Sigmoid colon (tissue), 7 donors: ENCODE measurements at places on chromosomes 5 and 9. TPM values are rescaled to one million over a fixed set of nuclear protein-coding genes. Genes with fewer than 3 reads are reported as not detected.

- peak overlapping the region; percentile 97 for H3K4me3 ChIP-seq
- peaks cover 7% of the 10 kb centered on the region for H3K36me3 ChIP-seq
- no peaks in the 10 kb centered on the region for H3K27me3 ChIP-seq
Measured at GRCh38 chr9:127397646-127398274, 791 bp downstream of the SLC2A8 start.

DNA sequence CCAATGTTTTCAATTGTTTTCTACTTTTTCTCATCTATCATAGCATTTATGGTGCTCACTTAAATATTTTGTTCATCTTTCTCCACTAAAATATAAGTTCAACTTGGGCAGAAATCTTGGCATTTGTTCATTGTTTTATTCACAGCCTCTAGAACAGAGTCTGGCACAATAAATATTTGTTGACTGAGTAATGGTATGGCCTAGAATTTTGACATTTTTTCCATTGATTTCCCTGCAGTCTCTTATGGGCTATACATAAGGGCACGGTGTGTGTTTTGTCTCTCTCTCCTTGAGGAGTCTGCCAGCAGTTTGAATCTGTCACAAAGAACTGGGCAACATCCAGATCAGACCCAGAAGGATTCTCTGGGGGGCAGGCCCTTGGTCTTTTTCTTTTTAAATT lies 379.7 kb downstream of the TMEM38B start:
- H3K4me3 ChIP-seq = no peak overlapping the region
- no peaks in the 10 kb centered on the region for H3K4me1 ChIP-seq
- no peaks in the 10 kb centered on the region for H3K36me3 ChIP-seq
- no peak for DNase-seq
- no peak overlapping the region for H3K27ac ChIP-seq
- no peaks in the 10 kb centered on the region for H3K27me3 ChIP-seq

GRCh38 chr9:32306006-32306405 lies 78.4 kb upstream of the ACO1 start:
- H3K36me3 ChIP-seq = no peaks in the 10 kb centered on the region
- H3K4me3 ChIP-seq = no peak overlapping the region
- DNase-seq = no peak
- H3K4me1 ChIP-seq = no peaks in the 10 kb centered on the region
- H3K27ac ChIP-seq = no peak overlapping the region
- H3K27me3 ChIP-seq = no peaks in the 10 kb centered on the region

DNA sequence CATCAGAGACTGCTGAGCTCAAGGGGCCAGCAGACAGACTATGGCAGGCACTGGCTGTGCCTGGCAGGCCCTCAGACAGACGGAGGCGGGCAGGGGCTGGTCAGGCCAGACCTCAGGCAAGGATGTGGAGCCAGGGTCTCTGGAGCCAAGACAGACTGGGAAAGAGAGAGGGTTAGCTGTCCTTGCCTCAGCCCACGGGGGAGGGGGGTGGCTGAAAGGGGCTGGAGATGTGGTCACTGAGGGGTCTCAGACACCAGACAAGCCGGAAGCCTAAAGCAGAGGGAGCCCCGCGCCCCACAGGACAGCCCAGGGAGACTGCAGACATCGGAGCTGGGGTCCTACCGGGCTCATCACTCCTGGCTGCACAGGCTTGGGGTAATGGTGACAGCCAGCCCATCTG lies 141.2 kb upstream of the FOXD4L5 start:
- H3K36me3 ChIP-seq = no peaks in the 10 kb centered on the region
- H3K27me3 ChIP-seq = no peaks in the 10 kb centered on the region
- no peak overlapping the region for H3K27ac ChIP-seq
- H3K4me1 ChIP-seq = no peaks in the 10 kb centered on the region

- no peak overlapping the region for H3K27ac ChIP-seq
- no peaks in the 10 kb centered on the region for H3K27me3 ChIP-seq
- no peaks in the 10 kb centered on the region for H3K4me1 ChIP-seq
- no peak for DNase-seq
Measured at GRCh38 chr5:114858665-114859437, 310.9 kb downstream of the TRIM36 start.

DNA sequence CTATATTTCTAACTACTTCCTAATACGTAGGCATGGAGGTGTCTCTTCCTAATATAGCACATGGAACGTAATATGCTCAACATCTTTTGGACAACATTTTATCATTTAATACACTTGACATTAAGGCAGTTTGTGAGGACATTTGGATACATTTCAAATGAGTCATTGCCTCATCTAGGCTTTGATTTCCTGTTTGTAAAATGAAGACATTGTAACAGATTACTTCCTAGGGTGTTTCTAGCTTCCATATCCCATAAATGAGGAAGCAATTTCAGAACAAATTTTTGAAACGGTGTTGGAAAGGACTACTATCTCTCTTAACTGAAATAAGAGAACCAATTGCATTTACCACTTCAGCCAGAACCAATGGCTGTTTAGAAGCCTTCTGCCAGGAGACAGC lies 38.7 kb downstream of the SLC28A3 start:
- H3K36me3 ChIP-seq = no peaks in the 10 kb centered on the region
- DNase-seq = no peak
- no peak overlapping the region for H3K4me3 ChIP-seq
- no peak overlapping the region for H3K27ac ChIP-seq
- no peaks in the 10 kb centered on the region for H3K27me3 ChIP-seq
- H3K4me1 ChIP-seq = no peaks in the 10 kb centered on the region

- peaks cover 8% of the 10 kb centered on the region for H3K4me1 ChIP-seq
- no peaks in the 10 kb centered on the region for H3K27me3 ChIP-seq
- no peak overlapping the region for H3K27ac ChIP-seq
- no peak overlapping the region for H3K4me3 ChIP-seq
- no peaks in the 10 kb centered on the region for H3K36me3 ChIP-seq
Measured at GRCh38 chr9:68844631-68845612, 139.9 kb downstream of the PIP5K1B start.

- no peak overlapping the region for H3K4me3 ChIP-seq
- no peaks in the 10 kb centered on the region for H3K36me3 ChIP-seq
- H3K27me3 ChIP-seq = no peaks in the 10 kb centered on the region
- no peak for DNase-seq
- H3K4me1 ChIP-seq = peaks cover 27% of the 10 kb centered on the region
- H3K27ac ChIP-seq = peak overlapping the region; percentile 14
Measured at GRCh38 chr5:143002459-143003327, 232.5 kb downstream of the ARHGAP26 start.

- H3K27ac ChIP-seq = peak overlapping the region; percentile 76
- DNase-seq = no peak
- H3K36me3 ChIP-seq = no peaks in the 10 kb centered on the region
Measured at GRCh38 chr9:106872641-106873040, 9.7 kb downstream of the ZNF462 start.

DNA sequence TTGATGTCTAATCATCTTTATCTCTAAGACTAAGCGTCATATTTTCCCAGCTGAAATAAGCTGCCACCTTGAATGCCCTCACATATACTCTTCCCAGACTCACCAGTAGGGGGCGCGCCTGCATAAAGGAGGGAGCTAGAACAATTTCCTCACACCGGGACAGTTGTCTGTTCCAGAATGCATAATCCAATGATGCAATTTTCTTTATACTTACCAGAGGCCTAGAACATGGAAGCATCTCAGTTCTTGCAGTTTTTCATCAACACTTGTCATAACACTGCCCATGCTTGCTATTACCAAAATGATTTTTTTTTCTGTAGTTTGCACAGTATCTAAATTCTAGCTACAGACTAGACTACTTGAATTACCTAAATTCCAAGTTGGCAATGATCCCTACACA lies 203.9 kb downstream of the FRMD3 start:
- no peak overlapping the region for H3K27ac ChIP-seq
- no peaks in the 10 kb centered on the region for H3K27me3 ChIP-seq
- no peaks in the 10 kb centered on the region for H3K36me3 ChIP-seq
- no peak overlapping the region for H3K4me3 ChIP-seq
- H3K4me1 ChIP-seq = no peaks in the 10 kb centered on the region

DNA sequence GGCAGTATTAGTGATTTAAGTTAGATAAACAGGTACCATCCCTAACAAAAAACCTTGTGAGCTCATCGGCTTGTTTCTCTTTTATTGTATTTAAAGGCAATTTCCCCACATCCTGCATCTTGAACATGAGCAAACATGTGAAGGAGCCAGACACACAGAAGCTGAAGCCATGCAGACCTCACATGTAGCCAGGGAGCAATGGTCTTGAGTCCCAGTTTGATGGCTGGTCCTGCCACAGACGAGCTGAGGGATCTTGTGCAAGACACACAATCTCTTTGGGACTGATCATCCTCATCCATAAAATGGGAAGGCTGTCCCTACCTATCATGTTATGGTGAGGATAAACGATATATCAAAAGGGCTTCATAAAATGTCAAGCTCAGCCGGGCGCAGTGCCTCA lies 29.6 kb upstream of the XPA start:
- no peak for DNase-seq
- no peaks in the 10 kb centered on the region for H3K27me3 ChIP-seq
- no peak overlapping the region for H3K4me3 ChIP-seq
- no peaks in the 10 kb centered on the region for H3K4me1 ChIP-seq
- H3K36me3 ChIP-seq = no peaks in the 10 kb centered on the region

DNA sequence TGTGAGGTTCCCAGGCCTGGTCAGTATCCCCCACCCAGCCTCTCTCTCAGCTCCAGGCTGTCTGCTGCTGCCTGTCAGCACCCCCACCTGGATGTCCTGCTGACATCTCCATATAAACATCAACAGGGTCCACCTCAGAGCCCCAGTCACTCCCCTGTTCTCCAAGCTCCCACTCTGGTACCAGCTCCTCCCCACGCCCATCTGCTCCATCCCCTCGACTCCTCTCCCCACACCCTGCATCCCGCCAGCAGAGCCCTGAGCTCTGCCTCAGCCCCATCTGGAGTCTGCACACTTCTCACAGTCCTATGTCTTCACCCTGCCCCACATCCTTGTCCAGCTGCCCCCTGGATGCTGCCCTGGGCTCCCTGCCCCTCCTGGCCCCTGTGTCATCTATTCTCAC lies 67.7 kb upstream of the LRRTM2 start:
- H3K36me3 ChIP-seq = no peaks in the 10 kb centered on the region
- no peak overlapping the region for H3K27ac ChIP-seq
- no peaks in the 10 kb centered on the region for H3K4me1 ChIP-seq
- H3K4me3 ChIP-seq = no peak overlapping the region

- no peaks in the 10 kb centered on the region for H3K36me3 ChIP-seq
- no peaks in the 10 kb centered on the region for H3K27me3 ChIP-seq
- H3K27ac ChIP-seq = no peak overlapping the region
- H3K4me3 ChIP-seq = no peak overlapping the region
- no peaks in the 10 kb centered on the region for H3K4me1 ChIP-seq
Measured at GRCh38 chr5:133854554-133854953, 113.9 kb downstream of the C5orf15 start.

GRCh38 chr5:76831110-76831452 lies 12.3 kb downstream of the F2RL1 start:
- no peak for DNase-seq
- H3K27me3 ChIP-seq = no peaks in the 10 kb centered on the region
- H3K4me3 ChIP-seq = no peak overlapping the region

DNA sequence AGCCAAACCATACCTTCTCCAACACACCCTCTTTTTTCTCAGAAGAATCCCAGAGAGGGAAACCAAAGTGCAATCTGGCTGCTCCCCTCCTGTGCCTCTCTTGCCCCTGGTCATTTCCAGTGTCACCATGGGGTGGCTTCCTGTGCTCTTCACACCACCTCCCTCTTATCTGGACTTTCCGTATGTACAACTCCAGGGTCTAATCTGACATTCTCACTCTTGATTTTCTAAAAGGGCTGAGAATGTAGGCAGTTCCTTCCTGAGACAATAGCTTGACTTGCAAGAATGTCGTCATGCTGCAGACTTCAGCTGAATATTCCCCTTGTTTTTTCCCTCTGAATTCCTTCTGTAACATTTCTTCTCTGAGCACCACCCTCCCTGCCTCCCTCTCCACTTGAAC lies 110.2 kb downstream of the FBXL7 start:
- no peaks in the 10 kb centered on the region for H3K36me3 ChIP-seq
- no peaks in the 10 kb centered on the region for H3K4me1 ChIP-seq
- H3K4me3 ChIP-seq = no peak overlapping the region
- H3K27ac ChIP-seq = no peak overlapping the region
- no peak for DNase-seq
- H3K27me3 ChIP-seq = no peaks in the 10 kb centered on the region

- no peak for DNase-seq
- H3K36me3 ChIP-seq = no peaks in the 10 kb centered on the region
- no peak overlapping the region for H3K4me3 ChIP-seq
- no peaks in the 10 kb centered on the region for H3K4me1 ChIP-seq
- H3K27ac ChIP-seq = no peak overlapping the region
- H3K27me3 ChIP-seq = no peaks in the 10 kb centered on the region
Measured at GRCh38 chr5:79474367-79475151, 39.4 kb downstream of the HOMER1 start.

DNA sequence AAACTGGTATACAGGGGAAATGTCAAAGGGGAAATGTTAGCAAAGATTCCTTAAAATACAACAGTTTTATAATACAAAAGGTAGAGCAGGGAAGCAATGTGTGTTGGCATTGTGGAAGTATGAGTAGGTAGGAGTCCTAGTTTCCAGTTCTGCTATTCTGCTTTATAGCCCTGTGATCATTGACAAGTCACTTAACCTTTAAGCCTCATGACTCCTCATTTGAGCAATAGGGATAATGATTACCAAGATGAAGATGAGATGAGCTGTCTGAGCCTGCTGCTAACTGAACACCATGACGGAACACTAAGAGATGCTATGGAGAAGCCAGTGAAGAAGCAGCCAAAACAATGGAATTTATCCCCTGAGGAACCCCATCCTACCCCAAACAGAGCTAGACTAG lies 251.7 kb downstream of the PAPPA start:
- H3K27me3 ChIP-seq = no peaks in the 10 kb centered on the region
- H3K4me3 ChIP-seq = no peak overlapping the region
- no peaks in the 10 kb centered on the region for H3K36me3 ChIP-seq
- H3K27ac ChIP-seq = no peak overlapping the region

- no peak for DNase-seq
- H3K27me3 ChIP-seq = no peaks in the 10 kb centered on the region
- no peaks in the 10 kb centered on the region for H3K4me1 ChIP-seq
- no peak overlapping the region for H3K4me3 ChIP-seq
- no peak overlapping the region for H3K27ac ChIP-seq
Measured at GRCh38 chr9:81074221-81074620, 615.1 kb downstream of the TLE1 start.

GRCh38 chr9:28707616-28708015 lies 1134.3 kb upstream of the C9orf72 start:
- H3K27me3 ChIP-seq = no peaks in the 10 kb centered on the region
- no peak overlapping the region for H3K4me3 ChIP-seq
- H3K36me3 ChIP-seq = no peaks in the 10 kb centered on the region

- DNase-seq = no peak
- no peaks in the 10 kb centered on the region for H3K36me3 ChIP-seq
- H3K27me3 ChIP-seq = no peaks in the 10 kb centered on the region
- H3K4me1 ChIP-seq = no peaks in the 10 kb centered on the region
- no peak overlapping the region for H3K4me3 ChIP-seq
- no peak overlapping the region for H3K27ac ChIP-seq
Measured at GRCh38 chr9:123630233-123630632, 274.2 kb downstream of the CRB2 start.

Gene PLCXD3
- 1.6 TPM for total RNA-seq

Gene SPATA9
- not detected for total RNA-seq

Gene COL5A1
- 36.0 TPM for total RNA-seq

Gene DND1
- 0.36 TPM for total RNA-seq

Gene C9orf153
- total RNA-seq = not detected

Gene IL4
- not detected for total RNA-seq

Gene COL23A1
- 0.36 TPM for total RNA-seq

Gene SMAD5
- total RNA-seq = 47.6 TPM

Gene MAN1B1
- 29.3 TPM for total RNA-seq
